ENCODE measurements at places on chromosomes 4 and X.

DNA sequence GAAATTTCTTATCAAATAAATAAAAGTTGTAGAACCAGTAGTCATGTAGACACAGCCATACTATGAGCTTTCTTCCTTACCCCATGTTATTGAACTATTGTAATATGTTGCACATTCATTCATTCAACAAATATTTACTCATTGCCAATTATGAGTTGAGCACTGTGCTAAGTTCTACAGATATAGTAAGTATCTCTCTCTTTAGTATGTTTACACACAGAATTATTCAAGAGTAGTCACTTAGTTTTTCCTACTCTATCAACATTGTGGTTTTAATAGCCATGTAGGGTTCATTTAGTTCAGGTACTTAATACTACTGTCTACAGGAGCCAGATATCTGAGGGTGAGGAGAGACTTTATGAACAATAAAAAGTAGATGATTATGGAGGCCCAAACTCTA, 86.2 kb downstream of the TEX13A start:
- DNase-seq, result no peak

GRCh38 chrX:149129767-149130166, 375.3 kb downstream of the IDS start:
- DNase-seq, result no peak

GRCh38 chrX:12758291-12758690, 32.9 kb upstream of the PRPS2 start:
- no peak for DNase-seq

GRCh38 chr4:174381440-174381800, 97.7 kb downstream of the CEP44 start:
- DNase-seq, result no peak

DNA sequence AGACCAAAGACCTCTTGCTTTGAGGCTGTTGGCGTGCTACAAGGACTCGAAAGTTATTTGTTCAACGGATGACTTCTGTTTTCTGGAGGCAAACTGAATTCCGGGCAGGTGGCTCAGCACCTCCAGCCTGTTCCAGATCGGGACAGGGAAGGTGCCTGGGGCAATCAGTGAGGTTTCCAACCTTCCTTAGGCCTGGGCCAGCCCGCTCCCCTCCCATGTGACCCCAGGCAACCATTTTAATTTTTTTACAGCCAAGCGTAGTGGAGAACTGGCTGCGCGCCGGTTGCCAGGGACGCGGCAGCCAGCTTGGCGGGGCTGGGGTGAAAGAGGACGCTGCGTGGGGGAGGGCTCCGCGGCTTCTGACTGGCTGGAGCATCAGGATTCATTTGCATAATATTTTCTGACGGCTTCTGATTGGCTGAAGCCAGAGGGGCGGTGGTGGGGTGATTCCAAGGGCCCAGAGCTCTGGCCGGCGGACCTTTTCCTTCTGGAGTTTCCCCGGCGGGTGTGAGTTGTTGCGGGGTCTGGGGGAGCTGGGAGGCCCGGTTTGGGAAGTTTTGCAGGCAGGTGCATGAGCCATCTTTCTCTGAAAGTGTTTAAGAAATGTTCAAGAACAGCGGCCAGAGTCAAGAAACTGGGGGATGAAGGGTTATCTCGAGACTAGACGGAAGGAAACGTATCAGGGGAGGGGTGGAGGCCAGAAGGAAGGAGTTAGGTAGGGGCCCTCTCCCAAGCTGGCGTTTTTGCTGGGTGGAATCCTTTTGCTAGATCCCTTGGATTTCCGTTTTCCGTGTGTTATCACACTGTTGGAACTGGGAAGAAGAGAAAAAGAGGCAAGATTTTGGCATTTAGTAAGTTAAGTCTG, at the start of gene MID1IP1:
Gene MID1IP1 (plus strand): TSS at position 479 of the 865 bp plus-strand sequence. CDS start 3,488 bp downstream, outside the sequence.
- peak; percentile 88 for DNase-seq
